Pons (tissue), 1 donor: ENCODE measurements at places on chromosomes 2 and 18.
A peak's percentile ranks its signal among the peaks of the same experiment; 100 is the strongest.

DNA sequence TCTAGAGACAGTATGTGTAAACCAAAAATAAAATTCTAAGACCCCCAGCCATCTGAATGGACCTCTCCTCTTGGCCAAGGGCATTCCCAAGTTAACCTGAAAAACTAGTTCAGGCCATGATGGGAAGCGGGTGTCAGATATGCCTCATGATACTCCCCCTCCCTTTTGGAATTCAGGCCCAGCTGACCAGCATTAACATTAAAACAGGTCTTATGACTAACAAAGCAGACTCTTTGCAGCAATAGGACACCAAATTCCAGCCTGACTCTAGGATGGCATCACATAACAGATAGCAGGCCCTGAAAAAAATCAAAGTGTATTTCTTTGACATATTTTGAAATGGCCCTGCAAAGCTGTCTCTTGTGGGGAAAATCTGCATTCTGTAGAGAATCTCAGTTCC is 73.3 kb upstream of the L3MBTL4 start:
- DNase-seq: no peak

DNA sequence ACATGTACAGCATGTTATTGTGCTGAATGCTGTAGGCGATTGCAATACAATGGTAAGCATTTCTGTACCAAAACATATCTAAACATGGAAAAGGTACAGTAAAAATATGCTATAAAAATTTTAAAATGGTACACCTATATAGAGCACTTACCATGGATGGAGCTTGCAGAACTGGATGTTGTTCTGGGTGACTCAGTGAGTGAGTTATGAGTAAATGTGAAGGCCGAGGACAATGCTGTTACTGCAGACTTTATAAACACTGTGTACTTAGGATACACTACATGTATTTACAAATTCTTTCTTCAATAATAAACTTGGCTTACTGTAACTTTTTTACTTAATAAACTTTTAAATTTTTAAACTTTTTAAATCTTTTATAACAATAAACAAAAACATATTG is 473.4 kb upstream of the UBE2E3 start:
- no peak for DNase-seq

GRCh38 chr2:31919499-31919898 is 91.3 kb downstream of the MEMO1 start:
- DNase-seq: no peak

DNA sequence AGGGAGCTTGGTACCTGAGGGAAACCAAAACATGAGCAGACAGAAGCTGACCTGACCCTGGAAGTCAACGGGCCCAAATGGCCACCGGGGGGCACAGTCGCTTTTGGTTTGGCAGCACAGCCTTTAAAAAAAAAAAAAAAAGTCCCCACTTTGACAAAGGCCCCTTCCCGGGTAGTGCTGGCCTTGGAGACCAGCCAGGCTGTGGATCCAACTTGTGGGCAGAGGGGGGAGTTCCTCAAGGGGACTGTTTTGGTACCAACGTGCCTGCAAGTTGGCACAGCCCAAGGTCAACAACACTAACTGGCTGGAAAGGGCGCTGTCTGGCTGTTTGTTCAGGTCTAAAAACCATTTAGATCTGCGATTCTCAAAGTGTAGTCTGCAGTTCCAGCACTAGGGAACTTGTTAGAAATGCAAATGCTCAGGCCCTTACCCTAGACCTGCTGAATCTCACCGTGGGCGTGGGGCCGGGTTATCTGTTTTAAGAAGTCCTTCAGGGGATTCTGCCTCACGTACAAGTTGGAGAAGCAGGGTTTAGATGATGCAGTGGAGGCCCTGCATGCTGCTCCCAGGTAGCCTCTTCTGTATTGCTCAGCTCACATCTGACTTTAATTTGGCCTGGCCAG is 83.0 kb downstream of the LPIN1 start:
- peak; percentile 78 for DNase-seq

DNA sequence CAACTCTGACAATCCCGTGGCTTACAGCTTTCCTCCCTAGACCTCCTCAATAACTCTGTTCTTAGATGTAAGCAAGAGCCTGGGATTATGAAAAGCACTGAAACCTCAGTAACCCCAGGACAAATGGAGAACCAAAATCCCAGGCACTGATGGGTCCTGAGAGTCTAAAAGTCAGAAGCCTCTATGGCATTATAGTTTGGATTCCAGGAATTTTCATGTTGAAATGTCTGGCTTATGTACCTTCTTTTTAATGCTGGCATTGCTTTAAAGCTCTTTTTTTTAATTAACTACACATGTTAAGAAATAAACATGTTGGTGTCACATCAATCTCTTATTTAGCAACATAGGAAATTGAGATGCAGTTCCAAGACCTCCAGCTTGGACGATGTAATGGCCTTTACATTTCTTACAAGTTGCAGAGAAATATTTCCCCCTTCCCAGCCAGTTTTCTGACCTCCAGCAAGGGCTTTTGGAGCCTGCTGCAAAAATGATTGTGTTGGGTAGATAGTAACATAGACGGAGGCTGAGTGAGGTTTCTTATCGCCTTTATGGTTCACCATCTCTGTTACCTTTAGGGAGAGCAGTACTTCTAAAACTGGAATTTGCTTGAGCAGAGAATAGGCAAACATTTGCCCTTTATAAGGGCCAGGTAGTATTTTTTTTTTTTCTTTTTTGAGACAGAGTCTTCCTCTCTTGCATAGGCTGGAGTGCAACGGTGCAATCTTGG is 84.8 kb upstream of the RASGRP3 start:
- no peak for DNase-seq

GRCh38 chr18:48915626-48916425 is 34.9 kb downstream of the SMAD7 start:
- DNase-seq: no peak
